ENCODE measurements at places on chromosomes 2 and 18.

DNA sequence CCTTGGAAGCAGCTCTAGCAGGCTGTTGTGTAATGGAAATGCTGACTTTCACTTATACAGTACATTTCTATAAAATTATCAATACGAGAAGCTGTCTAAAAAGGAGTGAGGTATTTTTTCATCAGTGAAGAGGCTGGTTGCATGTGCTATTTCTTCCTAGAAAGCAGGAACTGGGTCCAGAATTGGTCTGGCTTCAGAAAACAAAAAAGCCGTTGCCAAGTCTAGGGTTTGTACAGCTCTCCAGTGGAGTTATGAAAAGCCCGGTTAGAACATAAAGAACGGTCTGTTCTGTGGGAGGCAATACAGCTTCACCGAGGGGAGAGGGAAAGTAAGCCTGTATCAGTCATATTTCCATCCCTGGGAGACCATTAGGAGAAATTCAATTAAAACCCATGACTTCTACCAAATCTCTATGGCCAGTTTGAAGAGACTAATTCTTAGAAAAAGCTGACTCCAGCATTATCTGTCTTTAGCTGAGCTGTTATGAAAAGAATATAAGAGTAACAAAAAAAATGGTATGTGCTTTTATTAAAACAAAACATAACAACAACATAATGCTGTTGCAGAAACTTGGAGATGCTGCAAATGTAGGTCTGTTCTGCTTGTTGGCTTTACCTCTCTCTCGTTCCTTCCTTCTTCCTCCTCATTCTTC is 217.0 kb downstream of the CMPK2 start:
- no peak for DNase-seq

- no peak for DNase-seq
Measured at GRCh38 chr2:153886833-153887232, 15.1 kb downstream of the GALNT13 start.

- DNase-seq: no peak
Measured at GRCh38 chr2:18083806-18084205, 205.3 kb downstream of the KCNS3 start.

- DNase-seq: no peak
Measured at GRCh38 chr18:37578886-37579513, 13.4 kb upstream of the CELF4 start.

DNA sequence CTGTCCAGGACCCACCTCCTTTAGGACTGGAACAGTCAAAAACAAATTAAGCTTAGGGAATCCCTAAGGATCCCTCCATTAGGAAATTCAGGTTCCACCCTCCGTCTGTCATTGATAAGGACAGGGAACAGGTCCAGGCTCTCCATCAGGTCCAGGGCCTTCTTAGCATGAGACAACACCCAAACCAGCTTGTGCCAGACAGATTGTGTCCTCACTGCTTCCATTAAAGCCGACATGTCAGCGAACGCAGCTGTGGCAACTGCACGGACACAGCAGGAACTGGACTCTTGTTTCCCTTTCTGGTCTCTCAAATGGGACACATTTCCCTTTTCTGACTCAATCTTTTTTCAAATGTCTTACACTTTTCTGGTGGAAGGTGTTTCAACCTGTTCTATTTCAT is 81.4 kb downstream of the BCL11A start:
- DNase-seq: no peak

- peak; percentile 19 for DNase-seq
Measured at GRCh38 chr2:211455216-211455841, 898.9 kb downstream of the CPS1 start.

DNA sequence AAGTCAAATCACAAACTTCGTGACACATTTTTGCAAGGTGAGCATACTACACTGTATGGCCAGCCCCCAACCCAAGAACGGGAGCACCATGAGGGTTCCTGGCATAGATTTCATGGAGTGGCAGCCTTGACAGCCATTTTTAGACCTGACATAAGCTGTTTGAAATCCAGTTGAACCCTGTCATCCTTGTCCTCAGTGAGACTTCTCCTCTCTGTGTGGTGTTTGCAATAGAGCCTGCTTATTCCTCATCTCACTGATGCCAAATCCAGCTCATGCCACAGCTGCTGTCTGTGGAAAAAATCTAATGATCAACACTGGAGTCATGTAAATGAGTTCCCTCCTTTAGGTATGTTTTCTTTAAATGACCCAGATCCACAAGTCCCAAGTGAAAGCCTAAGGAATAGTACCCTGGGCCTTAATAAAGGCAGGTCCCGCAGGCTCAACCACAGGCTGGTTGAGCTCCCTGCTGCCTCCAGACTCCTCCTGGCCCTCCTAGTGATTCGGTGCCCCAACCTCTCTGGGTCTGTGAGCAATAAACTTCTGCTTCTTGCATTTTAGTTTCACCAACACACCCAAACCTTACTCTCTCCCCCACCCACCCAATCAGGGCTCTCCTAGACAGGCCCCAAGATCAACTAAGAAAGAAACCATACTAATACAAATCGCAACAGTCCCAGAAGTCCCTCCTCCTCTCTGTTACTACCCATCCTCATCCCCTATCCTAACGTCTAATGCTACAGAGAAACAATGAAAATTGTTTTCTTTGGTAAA is 8.4 kb upstream of the CREG2 start:
- DNase-seq: no peak

DNA sequence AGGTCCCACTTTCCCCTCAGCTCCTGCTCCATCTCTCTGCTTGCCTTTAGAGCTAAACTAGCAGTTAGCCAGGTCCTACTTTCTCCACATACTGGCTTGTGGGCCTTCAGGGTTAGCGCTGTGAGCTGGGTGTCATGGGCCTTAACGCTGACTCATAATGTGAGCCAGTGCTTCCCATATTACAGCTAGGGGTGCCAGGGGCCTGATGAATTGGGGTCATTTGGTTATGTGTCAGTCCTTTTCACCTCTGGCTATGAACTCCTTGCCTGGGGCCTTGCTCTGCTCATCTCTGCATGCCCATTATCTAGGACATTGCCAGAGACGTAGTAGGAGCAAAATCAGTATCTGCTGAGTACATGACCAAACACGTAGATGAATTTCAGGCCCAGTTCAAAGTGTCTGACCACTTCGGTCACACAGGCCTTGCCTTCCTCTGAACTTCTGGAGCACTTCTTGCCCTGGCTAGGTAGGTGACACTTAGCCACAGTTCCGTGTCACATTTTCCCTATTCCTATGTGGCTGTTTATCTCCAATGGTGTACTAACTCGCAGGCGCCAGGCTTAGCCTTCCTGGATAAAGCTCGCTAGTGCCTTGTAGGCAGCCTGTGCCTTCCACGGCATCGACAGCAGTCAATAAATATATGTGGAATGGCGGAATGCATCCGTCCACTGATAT is 103.2 kb upstream of the SIX3 start:
- no peak for DNase-seq

DNA sequence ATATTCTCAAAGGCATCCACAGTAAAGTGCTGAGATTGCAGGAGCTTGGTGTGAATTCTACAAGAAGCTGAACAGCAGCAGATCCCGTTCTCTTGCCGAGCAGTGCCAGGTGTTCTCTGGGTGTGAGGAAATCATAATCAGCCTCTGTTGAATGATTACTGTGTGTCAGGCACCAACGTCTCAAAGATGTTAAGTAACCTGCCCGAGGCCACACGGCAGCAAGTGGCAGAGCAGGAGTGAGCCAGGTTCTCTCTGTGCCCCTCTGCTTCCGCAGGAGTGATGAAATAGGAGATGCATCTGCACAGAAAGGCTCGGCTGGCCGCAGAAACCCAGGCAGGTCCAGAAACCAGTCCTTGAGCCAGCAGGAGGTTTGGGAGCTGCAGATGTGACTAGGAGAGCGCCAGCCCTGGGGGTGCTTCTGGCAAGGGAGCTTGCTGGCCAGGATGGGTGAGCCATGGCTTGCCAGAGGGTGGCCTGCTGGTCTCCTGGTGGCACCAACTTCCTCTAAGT is 68.4 kb downstream of the COPS7B start:
- DNase-seq: no peak

GRCh38 chr2:65018141-65018582 is 29.0 kb downstream of the SLC1A4 start:
- DNase-seq: no peak

GRCh38 chr2:197011801-197012641 is 85.5 kb upstream of the PGAP1 start:
- no peak for DNase-seq

GRCh38 chr18:25420077-25420825 is 68.3 kb upstream of the ZNF521 start:
- DNase-seq: no peak

GRCh38 chr2:85501248-85501647 is 37.7 kb upstream of the MAT2A start:
- DNase-seq: no peak

DNA sequence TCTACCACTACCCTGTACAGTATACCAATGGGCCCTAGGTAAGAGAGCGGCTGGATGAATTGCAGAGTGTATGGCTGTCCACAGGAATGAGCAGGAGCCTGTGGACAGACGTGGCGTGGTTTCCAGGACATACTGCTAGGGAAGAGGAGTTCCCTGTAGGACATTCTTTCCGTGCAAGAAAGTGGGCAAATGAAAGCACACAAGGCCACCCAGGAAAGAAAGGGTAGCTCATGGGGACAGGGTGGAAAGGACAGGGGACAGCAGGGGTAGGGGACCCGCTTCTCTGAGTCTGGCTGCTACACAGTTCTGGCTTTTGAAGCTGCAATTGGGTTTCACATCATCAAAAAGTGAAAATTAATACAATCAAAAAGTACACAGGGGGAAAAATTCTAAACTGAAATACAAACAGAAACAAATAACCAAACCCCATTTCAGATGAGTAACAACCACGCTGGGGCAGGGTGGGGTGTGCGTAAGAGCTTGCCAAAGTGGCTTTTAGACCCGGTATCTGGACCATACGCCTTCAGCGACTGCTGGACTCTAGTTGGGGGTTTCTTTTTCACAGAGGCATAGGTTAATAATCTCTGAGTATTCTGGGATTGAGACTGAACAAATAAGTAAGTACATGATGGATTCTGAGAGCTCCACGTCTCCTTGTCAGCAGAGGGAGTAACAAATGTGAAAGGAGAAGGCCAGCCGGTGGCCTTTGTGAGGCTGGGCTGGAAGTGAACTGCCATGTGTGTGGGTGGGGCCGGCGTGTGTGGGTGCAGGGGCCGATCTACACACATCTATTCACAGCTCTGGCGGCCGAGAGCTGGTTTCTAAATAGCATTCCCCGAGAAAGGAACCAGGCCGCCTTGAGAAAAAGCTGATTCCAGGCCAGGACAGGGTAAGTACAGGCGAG is 84.0 kb downstream of the HDAC4 start:
- DNase-seq: no peak

DNA sequence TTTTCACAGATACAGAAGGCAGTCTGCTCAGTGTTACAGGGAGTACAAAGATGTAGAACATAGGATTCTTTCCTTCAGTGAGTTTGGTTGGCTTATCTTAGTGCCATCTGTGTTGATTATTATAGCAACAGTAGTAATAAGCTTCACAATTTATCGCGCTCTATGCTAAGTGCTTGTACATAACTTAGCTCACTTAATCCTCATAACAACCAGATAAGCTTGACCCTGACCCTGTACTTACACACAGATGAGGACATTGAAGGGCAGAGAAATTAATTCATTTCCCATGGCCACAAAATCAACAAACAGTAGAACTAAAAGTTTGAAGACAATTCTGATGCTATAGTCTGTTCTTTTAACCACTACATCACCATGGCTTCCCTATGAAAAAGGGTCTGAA is 121.8 kb downstream of the SPHKAP start:
- no peak for DNase-seq
